Cortex of kidney (tissue), 1 donor: ENCODE measurements at places on chromosomes 5 and 9.

DNA sequence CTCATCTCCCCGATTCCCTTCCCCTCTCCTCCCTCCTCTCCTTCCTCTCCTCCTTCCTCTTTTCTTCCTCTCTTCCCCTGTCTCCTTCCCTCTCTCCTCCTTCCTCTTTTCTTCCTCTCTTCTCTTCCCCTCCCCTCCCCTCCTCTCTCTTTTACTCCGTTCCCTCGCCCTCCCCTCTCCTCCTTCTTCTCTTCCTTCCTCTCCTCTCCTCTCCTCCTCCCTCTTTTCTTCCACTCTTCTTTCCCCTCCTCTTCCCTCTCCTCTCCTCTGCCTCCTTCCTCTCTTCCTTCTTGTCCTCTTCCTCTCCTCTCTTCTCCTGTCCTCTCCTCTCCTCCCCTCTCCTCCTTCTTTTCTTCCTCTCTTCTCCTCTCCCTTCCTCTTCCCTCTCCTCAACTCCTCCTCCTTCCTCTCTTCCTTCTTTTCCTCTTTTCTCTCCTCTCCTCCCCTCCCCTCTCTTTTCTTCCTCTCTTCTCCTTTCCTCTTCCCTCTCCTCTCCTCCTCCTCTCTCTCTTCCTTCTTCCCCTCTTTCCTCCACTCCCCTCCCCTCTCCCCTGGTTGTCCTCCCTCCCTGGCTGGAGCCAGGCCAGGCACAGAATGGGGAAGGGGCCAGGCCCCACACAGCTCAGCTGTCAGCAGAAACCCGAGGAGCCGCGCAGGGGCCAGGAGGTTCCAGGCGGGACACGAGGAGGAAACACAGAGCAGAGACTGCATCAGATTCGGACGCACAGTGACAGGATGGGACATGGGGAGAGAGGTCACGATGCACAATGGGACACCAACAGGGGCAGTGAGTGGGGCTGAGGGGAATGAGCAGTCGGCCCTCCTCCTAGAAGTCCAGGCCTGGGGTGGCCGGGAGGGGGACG lies 48.0 kb downstream of the CAMK2A start:
- DNase-seq: no peak

- no peak for DNase-seq
Observed at GRCh38 chr9:5041390-5042115, 56.5 kb downstream of the JAK2 start.

GRCh38 chr5:5492087-5492933 lies 69.8 kb downstream of the ICE1 start:
- no peak for DNase-seq

DNA sequence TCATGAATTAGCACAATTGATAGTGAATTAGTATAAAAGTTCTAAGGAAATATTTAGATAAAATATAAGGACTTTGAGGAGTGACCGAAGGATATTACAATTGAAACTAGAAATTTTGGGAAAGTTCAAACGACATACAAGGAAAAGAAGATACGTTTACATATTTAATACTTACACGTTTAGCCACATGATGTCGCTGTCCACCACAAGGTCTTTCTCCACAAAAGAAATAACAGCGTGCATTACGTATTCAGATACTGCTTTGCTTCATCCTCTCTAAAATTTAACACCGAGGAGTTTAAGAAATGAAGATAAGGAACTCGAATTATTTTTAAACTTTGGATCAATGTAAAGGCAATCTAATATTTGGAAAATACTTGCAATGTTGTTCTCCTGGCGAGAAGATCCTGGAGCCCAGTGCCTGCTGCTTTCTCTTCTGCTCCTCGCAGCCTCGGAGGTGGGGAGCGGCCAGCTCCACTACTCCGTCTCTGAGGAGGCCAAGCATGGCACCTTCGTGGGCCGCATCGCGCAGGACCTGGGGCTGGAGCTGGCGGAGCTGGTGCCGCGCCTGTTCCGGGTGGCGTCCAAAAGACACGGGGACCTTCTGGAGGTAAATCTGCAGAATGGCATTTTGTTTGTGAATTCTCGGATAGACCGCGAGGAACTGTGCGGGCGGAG lies at the start of gene PCDHA3:
PCDHA3 (plus strand) TSS at position 242 of the 678 bp plus-strand sequence.
- no peak for DNase-seq

GRCh38 chr9:28774433-28775235 lies 1201.4 kb upstream of the C9orf72 start:
- no peak for DNase-seq

- no peak for DNase-seq
Observed at GRCh38 chr5:32030222-32030621, 143.9 kb downstream of the GOLPH3 start.

DNA sequence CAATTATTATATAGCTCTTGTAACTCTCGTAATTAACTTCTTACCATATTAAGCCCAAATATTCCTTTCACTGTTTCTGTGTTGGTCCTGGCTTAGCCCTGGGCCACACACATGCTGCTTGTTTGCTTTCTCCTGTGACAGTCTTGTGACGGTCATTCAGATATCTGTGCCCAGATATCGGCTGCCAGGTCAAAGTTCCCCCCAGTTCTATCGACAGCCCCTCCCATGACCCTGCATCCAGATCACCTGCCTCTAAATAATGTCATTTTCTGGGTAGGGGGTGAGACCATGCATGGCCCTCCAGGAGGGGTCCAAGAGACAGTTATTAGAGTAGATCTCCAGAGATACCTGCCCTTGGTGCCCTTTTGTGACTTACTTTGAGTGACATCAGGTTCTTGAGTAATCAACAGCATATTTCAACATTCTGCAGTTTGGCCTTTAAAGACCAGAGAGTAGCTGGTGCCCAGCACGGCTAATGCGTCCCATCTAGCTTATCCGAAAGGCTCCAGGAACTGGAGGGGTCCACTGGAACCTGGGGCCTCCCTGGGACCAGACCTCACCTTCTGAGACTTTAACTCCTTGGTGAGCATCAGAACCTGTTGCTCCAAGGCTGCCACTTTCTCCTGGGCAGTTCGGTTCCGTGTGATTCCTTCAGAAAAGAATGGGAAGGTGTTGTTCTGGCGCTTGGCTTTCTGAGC lies 26.9 kb downstream of the TBC1D2 start:
- no peak for DNase-seq
